Cortex of kidney (tissue), 1 donor: ENCODE measurements at places on chromosomes 7 and 10.

DNA sequence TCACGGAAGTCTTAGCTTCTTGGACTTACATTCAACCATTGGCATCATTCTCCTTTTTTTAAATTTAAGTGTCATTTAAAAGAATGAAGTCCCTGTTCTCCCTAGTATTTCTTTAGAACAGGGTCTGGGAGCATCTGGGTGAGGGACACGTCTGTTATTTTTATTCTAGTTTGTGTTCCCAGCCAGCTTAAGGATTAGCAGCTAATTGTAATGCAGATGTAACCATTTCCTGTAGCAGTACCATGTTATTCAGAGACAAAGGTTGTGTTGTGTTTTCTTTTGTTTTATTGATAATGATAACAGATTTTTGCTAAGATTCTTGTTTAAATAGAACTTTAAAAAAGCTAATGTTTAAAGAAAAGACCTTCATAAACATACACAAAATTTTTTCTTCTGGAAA, 34.3 kb downstream of the BMS1 start:
- no peak for DNase-seq

DNA sequence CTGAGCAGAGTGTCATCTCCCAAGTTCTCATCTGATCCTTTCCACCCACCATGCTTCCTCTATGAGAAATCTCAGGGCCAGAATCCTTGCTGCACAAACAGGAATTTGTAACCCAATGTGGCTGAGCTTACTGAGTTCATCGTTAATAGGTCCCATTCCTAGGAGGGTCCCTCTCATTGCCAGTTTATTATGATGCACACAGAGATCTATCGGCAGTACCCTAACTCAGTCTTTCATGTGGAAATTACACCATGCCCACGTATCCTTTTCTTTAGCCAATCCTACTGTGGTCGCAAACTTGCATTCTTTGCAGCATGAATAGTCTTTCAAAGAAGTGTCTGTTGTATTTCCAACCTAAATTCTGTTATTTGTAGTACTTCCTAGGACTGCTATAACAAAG, 12.1 kb downstream of the TMEM236 start:
- DNase-seq = no peak

DNA sequence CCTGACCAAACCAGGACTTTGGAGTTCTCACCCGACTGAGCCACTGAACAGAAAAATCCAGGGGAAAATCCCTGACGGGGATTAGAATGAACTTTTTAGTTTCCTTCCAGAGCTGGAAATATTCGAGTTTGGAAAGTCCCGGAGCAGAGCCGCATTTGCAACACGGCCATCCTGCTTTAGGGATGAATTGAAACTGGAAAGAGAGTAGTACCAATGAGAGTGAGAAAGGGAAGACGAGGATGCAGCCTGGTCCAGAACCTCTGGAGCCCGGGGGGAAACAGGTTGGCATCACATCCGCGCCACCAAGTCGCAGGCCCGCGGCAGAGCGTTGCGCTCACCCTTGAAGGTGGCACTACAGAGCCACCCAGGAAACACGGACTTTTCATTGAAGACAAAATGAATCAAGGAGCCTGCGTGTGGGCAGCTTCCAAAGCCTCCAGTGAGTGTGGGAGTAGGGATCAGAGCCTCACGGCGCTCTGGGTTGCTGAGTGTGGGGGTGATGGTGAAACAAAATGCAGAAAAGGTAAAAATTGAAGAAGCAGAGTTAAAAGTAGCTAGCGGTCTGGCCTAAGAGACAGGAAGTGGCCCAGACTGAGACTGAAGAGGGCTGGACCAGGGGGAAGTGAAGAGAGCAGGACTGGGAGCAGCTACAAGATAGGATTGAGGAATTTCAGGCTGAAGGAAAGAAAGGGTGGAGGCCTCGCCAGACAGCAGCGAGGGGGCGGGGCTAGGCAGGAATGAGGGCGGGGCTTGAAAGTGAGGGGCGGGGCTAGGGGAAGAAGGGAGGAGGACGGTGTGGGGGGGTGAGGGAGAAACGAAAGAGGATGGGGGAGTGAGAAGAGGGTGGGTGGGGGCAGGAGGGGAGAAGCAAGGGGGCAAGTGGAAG, 1.8 kb downstream of the SMURF1 start:
- DNase-seq = no peak

- no peak for DNase-seq
Observed at GRCh38 chr10:30014511-30014910, 44.9 kb downstream of the JCAD start.

GRCh38 chr7:133723044-133723443, 404.1 kb upstream of the LRGUK start:
- no peak for DNase-seq

GRCh38 chr7:22319424-22320403, 37.2 kb downstream of the RAPGEF5 start:
- DNase-seq = no peak

GRCh38 chr10:42556931-42557330, 81.4 kb downstream of the ZNF33B start:
- DNase-seq = no peak

DNA sequence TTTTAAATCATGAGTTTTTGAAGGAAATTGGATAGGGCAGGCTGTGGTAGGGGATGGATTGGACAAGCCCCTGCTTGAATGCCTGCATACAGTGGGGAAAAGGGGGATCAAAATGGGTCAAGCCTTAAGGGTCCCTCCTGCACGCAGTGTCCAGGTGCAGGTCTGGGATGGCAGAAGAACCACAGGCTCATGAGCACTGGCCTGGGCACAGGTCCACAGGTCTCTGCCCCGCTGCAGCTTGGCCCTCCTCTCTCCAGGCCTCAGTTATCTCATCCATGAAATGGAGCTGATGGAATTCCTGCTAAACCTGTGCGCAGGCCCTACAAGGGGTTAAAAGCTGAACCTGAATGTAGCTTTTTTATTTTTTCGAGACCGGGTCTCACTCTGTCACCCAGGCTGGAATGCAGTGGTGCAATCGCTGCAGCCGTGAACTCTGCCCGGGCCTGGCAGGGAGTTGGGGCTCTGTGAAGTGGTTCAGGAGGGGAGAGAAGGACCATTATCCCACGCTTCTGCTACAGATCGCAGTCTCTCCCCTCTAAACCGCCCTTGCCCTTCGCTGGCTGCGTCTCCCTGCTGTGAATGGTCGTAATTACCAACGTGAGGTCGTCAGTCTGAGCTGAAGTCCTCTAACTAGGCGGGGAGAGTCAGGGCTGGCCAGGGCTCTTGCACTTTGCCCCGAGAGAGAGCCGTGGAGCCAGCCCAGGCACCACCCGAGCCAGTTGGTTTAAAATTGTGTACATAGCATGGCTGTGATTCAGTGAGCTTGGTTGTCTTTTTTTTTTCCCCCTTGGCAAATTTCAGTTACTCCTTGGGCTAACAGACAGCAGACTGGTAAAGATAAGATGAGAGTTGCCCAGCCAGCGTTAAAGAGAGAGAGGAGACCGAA, 77.5 kb upstream of the GTF2I start:
- no peak for DNase-seq

DNA sequence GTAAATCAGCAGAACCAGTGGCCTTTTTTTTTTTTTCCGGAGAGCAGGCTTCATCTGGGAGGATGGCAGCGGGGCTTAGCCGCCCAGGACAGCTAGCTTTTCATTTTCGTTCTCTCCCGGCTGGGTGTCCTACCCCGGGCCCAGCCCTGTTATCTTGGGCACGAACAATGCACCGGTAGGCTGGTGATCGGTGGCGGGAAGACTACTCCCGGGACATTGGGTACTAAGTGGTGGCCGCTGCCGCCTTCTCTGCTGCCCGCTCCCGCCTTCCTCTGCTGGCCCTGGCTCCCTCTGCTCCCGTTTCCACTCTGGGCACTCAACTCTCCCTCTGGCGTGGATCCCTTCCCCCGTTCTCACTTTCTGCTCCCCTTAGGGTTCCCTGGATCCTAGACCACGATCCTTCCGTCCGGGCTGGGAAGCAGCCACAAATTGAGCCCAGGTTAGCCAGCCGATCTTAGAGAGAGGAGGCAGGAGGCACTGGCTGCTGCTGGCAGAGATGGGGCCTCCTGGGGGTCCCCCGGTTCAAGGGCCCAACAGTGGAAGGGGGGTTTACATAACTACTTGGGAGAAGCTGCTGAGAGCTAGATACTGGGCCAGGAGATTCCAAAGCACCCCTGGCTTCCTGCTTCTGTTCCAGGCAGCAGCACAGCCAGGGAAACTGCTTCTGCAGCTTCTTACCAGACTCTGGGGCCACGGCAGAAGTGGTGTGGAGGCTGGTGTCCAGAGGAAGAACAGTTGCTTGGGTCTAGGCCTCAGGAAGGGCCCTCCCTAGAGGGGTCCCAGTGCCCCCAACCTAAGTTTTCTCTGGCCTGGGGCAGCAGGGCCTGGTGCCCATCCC, 1.8 kb downstream of the TLX1 start:
- no peak for DNase-seq

- no peak for DNase-seq
Observed at GRCh38 chr10:97831259-97831658, 18.4 kb upstream of the GOLGA7B start.

- no peak for DNase-seq
Observed at GRCh38 chr10:101841826-101842225, 1.8 kb downstream of the KCNIP2 start.

- no peak for DNase-seq
Observed at GRCh38 chr10:124612611-124613498, 131.3 kb downstream of the FAM53B start.

- DNase-seq = no peak
Observed at GRCh38 chr7:157668221-157668883, 331.5 kb downstream of the DNAJB6 start.

DNA sequence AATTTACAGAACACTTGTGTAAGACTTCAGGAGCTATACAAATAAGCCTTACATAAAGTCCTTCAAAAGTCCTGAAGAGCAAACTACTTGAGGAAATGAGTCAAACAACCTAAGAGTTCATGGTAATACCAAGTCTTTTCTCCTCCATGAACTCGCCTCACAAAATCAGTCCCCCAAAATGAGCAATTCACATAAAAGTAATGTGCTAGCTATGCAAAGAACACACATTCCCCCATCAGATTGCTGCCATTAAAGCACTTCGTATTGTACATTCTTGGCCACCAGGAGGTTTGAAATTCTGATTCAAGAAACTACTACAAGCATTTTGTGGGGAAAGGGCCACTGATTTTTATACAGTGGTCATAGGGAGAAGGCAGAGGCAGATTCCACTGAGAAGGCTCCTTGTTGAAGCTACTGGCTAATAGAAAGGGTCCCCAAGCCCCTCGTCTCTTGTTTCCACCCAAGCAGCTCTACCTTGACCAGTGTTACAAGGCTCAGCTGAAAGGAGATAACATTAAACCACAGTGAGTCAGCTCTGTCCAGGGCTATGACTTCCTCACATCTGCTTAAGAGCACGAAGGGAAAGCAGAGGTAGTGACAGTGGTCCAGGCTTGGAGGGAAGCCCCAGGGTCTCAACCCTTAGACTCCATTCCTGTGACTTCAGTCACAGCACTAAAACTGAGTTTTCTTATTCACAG, 115.2 kb upstream of the CDK1 start:
- DNase-seq = no peak

DNA sequence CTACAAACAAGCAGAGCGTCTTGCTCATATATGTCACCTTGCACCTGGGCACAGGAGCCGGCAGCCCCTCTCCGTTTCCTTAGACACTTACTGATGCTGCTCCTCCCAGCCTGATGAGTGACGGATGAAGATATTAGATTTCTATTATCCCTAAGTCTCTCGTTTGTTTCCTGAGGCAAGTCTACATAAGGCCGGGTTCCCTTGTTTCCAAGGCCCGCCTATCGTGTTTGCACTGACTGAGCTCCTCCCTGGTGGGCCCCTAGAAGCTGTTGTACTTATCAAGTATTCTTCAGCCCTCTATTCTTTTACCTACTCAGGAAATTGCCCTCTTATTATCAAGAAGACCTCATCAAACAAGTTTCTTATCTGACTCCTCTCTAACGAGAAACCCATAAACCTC, 18.5 kb downstream of the SH3PXD2A start:
- DNase-seq = no peak

DNA sequence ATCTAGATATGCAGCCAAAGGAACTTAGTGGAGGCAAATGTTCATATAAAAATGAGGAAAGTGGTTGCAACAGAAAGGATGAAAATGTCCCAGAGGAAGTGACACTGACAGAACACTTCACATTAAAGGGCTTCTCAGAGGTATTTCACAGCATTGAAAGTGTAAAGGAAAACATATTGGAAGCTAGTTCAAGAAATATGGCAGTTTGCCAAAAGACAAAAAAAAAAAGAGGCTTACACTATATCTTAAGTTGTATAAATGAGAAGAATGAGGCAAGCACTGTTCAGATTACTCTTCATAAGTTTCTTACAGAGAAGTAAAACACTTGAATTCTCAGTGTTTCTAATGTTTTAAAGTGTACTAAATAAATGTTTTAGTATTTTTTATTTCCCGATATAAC, 20.1 kb downstream of the RUNDC3B start:
- no peak for DNase-seq

GRCh38 chr7:72140566-72140965, 271.6 kb downstream of the CALN1 start:
- DNase-seq = no peak

GRCh38 chr7:51175992-51176388, 140.6 kb downstream of the COBL start:
- no peak for DNase-seq

- no peak for DNase-seq
Observed at GRCh38 chr10:133252223-133252552, 14.5 kb downstream of the VENTX start.

- no peak for DNase-seq
Observed at GRCh38 chr7:140593672-140593982, 47.0 kb downstream of the DENND2A start.

- DNase-seq = no peak
Observed at GRCh38 chr7:25949736-25950487, 202.1 kb upstream of the NFE2L3 start.

DNA sequence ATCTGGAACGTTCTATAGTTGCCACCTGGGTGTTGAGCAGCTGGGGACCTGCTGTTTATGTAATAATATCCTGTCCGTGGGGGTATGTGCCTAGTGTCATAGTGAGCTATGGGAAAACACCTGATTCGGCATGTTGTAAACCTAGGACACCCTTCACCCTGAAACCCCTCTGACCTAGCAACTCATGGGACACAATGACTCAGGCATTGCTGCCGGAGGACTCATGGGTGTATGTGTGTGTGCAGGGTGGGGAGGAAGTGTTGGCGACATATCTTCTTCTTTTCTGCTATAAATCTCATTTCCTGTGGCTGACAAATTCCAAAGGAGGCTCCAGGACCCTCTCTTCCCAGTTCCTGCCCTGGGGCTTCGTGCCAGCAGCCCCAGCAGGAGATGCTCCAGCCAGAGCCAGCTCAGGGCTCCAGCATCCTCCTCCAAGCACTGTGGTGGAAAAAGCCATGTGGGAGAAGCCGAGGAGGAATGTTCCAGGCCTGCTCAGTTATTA, 77.0 kb upstream of the PODXL start:
- DNase-seq = no peak
